ENCODE measurements at places on chromosomes 3 and 15.

GRCh38 chr3:152279479-152279878 is 10.8 kb downstream of the MBNL1 start:
- no peak for DNase-seq

DNA sequence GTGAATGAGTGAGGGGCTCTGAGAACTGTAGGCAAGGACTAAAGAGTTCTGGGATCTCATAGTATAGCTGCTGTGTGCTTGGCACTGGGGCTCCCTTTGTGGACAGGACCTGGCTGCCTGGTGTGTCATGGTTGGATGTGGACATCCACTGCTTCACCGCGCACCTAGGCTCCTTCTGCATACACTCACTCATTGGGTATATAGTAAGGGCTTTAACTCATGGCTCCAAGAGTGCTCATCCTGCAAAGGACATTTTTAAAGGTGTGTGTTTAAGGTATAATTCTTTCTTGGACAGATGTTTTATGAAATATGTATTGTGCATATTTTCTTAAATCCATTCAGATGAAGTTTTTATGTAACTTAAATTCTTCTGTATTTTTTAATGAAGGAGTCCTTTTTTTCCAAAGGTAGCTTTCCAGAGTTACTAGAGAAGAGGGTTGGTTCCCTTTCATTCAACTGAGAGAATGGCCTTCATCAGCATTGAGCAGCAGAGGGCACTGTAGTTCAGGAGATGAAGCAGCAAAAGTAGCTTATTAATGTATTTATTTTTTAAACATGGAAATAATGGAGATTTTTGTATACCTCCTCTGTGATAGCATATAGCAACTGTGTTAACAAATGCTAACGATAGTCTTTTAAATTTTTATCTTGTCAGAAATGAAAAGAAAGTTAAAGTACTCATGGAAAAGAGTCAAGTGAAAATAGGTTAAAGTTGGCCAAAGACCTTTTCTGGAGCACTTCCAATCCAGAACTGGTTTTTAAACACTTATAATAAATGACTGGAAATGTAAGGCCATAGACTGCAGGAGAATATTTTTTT is 25.2 kb downstream of the OXNAD1 start:
- peak; percentile 49 for DNase-seq

DNA sequence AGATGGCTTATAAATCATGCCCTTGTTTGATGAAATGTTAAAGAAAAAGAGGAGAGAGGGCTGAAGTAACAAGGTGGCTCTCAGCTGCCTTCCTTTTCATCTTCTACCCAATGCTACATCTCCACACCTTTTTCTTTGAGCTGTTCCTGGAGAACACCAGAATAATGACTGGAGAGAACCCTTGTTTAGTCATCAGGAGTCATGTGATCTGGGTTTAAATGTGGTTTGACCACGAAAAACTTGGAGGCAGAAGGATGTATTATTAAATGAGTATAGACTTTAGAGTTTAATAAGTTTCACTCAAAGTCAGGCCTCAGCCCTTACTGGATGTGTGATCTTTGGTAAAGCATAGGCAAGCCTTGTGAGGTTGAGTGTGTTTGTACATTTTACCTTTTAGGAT is 230.3 kb upstream of the TBL1XR1 start:
- DNase-seq = no peak

DNA sequence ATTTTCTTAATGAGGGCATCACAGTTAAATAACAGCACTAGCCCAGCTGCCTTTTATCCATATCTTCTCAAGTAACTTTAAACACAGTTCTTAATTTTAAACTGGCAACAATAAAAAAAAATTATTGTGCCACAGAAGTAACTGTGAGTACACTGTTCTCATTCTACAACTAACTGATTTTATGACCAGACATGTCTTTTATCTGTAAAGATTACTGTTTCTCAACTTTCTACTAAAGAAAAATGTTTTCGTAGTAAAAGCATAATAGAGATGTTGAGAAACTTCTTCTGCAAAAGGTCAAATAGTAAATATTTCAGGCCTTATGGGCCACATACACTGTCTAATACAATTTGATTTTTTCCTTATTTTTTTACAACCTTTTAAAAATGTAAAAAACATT is 32.0 kb downstream of the PLOD2 start:
- no peak for DNase-seq

DNA sequence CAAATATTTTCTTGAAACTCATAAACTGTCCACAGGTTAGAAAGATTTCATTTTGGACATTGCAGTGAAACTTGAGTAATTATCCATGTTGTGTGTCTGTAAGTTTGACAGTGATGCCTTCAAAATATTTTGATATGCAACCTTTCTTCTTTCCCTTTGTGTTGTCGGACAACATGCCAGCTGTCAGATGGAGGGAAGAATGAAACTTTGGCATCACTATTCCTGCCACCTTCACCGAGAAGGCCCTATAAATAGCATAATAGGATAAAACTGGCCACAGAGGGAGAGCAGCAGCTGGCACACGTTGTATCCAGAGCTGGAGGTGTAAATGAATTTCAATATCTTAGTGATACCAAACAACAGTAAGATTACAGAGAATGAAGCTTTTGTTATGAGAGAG is 436.7 kb upstream of the CFAP20DC start:
- no peak for DNase-seq

DNA sequence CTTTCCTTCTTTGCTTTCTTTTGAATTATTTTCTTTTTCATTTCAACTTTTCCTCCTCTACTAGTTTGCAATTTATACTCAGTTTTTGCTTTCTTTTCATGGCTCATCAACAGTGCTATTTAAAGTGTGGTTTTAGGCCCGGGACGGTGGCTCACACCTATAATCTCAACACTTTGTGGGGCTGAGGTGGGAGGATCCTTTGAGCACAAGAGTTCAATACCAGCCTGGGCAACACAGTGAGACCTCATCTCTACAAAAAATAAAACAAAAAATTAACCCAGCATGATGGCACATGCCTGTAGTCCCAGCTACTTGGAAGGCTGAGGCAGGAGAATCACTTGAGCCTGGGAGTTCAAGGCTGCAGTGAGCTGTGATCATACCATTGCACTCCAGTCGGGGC is 20.4 kb upstream of the DENND4A start:
- no peak for DNase-seq

GRCh38 chr3:55728461-55729100 is 241.5 kb upstream of the WNT5A start:
- no peak for DNase-seq

DNA sequence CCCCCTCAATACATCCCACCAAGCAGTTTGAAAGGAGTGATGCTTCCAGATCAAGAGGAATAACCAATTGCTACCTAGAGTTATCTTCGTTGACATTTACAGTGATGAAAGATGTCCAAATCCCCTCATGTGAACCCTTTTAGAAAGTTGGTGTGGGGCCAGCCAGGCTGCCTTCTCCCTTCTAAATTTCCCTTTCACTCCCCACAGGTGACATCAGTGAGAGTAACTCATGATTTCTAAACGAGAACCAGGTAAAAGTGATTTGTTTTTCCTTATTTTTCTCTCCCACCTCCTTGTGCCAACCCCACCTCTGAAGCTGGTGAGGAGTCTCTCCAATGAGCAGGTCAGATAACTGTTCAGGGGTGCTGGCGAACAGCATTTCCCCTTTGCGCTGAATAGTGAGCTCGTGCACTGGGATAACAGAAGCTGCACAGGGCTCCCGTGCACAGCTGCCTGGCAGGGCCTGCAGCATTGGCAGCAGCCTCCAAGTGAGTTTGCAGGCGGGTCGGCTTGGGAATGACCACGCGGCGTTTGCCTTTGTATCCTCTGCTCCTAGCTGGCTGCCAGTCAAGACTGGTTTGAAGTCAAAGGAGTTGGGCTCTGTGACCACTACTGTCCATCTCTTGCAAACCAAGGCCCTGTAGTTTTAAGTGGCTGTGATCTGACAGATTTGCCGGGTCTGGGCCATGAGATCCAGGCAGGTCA is 70.2 kb upstream of the CORO2B start:
- DNase-seq = no peak

Data from CD4-positive, alpha-beta T cell treated with Interleukin-15 for 1 hour (primary cell).